ENCODE measurements at places on chromosomes 2 and 18.

- no peak for DNase-seq
These were observed 50.0 kb downstream of the KCNE4 start for GRCh38 chr2:223102040-223102400.

DNA sequence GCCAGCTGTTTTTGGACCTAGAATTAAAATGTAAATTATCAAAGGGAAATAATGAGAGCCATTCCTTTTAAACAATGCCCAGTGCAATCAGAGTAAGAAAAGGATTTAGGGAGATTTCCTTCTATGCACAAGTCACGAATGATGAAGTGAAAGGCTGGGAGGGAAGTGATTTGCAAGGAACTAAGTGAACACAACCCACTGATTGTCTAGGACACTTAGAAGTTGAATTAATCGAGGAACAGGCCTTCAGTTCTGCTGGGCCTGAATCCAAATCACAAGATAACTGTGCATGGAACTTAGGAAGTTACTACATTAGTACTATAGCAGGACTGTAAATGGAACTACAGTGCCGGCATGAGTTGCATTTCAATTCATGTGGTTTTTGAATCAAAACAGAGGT, 17.7 kb downstream of the MAP2 start:
- no peak for DNase-seq

DNA sequence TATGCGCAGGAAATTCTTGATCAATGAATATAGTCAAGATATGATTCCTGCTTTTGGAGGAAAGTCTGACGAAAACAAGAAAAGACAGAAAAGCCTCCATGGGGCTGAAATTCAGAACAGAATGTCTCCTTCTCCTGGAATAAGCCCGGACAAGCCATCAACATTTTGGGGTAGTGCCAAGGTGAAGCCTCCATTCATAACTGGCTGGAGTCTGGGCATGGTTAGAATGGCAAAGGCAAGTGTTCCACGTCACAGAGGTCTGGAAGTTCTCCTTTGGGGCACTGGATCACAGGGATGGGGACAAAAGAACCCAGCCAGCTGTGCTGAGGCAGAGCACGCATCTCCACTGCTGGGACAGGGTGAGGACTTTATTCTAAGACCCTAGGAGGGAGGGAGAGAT, 505.7 kb downstream of the CMPK2 start:
- DNase-seq: no peak

- no peak for DNase-seq
These were observed 15.4 kb upstream of the MATN3 start for GRCh38 chr2:20027705-20028434.
